DMS79 (cell line): ENCODE measurements at places on chromosomes 16 and 17.

- no peak for DNase-seq
Measured at GRCh38 chr17:67218385-67218950, 26.5 kb downstream of the HELZ start.

- DNase-seq = no peak
Measured at GRCh38 chr17:46122486-46122871, 70.8 kb downstream of the KANSL1 start.

GRCh38 chr16:26118575-26118974, 426.8 kb downstream of the HS3ST4 start:
- DNase-seq = no peak

DNA sequence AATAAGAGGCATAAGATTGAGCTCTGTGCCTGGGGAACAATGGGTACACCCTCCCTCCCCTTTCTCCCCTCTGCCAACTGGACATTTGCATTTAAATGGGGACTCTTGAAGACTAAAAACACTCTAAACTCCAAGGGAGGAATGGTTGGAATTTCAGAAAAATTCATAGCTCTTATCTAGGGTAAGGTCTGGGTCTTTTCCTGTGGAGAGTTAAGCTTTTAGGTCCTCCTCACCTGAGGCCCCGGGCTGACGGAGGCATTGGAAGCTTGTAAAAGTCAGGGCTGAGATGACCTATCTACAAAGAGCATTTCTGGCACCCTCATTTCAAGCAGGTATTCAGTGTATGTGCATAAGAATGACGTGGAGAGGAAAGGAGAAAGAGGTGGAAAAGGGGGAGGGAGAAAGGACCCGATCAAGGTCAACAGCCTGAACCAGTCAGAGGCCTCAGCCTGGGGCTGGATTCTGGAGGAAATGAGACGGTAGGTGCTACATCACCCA, 78.0 kb downstream of the RAP1GAP2 start:
- no peak for DNase-seq
